ENCODE measurements at places on chromosomes 3 and 15.

DNA sequence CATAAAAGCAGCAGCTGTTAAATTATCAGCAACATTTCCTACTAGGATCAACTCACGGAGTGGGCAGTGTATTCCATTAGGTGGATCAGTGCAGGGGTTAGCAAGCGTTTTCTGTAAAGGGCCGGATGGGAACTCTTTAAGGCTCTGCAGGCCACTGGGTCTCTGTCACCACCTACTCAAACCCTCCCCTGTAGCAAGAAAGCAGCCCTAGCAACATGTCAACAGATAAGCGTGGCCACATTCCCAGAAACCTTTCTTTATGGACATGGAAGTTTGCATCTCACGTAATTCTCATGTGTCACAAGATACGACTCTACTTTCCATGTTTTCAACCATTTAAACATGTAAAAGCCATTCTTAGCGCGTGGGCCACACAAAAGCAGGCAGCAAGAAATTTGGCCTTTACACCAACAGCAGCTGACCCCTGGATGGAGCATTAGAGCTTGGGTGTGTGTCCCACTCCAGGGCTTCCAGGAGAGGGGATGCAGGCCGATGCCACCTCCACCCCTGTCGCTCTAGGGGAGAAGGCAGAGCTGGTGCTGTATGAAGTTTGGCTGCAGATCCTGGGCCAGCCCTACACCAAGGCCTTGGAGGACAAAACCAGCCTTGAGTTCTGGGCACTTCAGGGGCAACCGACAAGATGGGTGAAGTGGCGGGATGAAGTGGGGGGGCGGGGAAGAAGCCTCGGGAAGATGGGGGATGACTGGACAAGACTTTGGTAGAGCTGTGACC, 48.2 kb upstream of the CSPG4 start:
- no peak for DNase-seq

GRCh38 chr3:186682812-186683211, 17.0 kb downstream of the HRG start:
- no peak for DNase-seq

DNA sequence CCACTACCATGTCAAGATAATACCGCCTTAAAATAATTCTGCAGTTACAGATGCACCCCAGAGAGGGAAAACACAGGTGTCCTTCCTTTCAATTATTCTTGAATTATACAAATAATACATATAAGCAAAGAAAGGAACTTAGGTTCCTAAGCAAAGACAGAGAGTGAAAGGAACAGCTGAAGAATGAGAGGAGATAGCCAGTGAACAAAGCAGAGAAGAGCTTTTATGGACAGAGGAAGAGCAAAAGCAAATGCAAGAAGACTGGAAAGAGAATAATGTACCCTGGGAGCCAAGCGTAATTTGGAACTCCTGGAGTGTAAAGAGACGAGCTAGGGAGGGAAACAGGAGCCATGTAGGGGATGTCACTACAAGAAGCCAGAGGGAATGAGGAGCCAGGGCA, 21.7 kb downstream of the GPR176 start:
- DNase-seq = no peak

DNA sequence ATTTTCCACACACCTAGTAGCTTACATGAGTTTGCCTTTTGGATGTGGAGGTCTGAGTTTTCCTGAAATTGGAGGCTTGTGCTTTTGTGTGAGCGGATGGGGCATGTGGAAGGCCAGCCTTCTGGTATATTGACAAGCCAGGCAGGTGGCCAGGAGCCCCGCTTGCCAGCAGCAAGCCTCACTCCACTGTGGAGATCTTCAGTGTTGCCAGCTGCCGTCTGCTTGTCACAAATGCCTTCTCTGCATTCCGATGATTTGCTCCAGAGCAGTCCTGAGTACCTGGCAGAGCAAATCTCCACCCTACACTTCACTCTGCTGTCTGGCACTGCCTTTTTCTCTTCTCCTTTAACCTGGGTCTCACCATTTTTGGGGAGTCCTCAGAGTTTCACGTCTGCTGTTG, 29.1 kb upstream of the CHST2 start:
- DNase-seq = no peak

- no peak for DNase-seq
Measured at GRCh38 chr3:59563072-59563605, 513.3 kb upstream of the CFAP20DC start.

DNA sequence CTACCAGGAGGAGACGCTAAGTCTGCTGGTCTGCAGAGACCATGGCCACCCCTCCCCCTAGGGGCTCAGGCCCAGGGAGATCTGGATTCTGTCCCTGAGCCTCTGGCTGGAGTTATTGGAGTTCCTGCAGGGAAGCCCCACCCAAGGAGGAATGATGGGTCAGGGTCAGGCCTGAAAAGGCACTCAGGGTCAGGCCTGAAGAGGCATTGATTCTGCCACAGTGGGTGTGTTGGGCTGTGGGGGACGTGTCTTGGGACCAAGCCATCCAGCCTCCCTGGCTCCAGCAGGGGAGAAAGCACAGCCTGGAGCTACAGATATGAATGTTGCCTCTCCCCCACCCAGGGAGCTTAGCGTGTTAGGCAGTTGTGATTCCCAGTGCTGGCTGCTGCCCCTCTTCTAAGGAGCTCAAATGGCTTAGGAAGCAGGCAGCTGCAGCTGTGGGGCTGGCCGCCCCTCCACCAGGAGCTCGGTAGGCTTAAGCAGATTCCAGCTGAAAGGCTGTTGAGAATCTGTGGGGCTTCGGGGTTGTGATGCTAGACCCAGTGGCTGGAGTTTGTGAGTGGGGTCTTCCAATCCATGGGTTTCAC, 176.7 kb downstream of the CHL1 start:
- no peak for DNase-seq

GRCh38 chr15:41256577-41257038, 25.5 kb downstream of the CHP1 start:
- DNase-seq = no peak

GRCh38 chr3:171129827-171130226, 103.3 kb upstream of the SLC2A2 start:
- no peak for DNase-seq

GRCh38 chr15:99305761-99306505, 54.7 kb downstream of the LRRC28 start:
- no peak for DNase-seq

- no peak for DNase-seq
Measured at GRCh38 chr3:59161048-59161447, 111.2 kb upstream of the CFAP20DC start.

DNA sequence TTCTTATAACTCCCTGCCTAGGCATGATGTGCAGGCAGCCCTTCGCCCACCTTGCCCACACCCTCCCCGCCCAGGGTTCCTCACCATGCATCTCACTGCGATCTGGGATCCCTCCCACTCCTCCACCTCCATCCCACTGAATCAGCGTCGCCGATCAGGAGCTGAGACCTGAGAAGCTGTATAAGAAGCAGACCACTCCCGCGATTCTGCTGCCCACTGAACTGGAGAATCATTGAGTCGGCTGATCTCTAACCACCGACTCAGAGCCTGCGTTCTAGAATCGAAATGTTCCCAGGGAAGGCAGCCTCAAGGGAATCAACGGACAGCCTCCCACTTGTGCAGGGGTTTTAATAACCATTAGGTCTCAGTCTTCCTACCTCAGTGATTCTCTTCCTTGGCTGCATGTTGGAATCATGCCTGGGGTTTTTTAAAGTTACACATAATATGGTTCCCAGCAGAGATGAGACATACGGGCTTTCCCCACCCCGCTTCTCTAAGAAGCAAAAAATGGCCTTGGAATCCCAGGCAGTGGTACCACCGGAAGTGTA, 60.2 kb downstream of the TMEM44 start:
- DNase-seq = no peak

- no peak for DNase-seq
Measured at GRCh38 chr3:129608087-129608935, 1.8 kb upstream of the PLXND1 start.

GRCh38 chr3:150256318-150256717, 151.8 kb upstream of the TSC22D2 start:
- DNase-seq = no peak

DNA sequence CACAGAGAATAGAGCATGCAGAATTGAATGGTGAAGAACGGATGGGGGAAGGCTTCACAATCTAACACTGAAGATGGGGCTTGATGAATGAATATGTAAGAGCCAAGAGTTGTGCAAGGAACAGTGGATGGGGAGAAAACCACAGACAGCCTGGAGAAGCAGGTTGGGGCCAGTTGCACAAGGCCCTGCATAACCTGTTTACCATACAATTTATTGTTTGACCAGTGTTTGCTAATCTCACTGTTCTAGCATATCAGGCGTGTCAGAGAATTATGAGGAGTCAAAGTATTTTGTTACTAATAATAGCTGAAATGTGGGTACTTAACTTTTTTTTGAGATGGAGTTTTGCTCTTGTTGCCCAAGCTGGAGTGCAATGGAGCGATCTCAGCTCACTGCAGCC, 36.4 kb downstream of the LINS1 start:
- no peak for DNase-seq

GRCh38 chr3:185549122-185549521, 3.3 kb downstream of the LIPH start:
- DNase-seq = no peak

- DNase-seq = no peak
Measured at GRCh38 chr3:72177075-72178050, 392.4 kb upstream of the PROK2 start.

DNA sequence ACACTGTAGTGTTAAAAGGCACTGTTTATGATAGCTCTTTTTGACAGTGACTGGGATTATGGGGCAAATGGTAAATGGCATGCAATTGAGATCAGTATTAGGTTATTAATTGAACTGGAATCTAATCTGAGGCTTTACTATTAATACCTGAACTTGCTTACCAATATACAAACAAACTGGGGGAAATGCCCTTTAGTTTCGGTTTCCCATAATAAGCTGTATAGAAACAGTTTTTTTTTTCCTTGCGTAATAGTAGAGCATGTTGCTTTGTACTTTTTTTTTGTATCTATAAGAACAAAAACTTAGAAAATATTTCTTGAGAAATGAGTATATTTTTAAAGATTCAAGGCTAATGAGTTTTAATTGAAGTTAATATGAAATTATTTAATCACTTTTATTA, 95.0 kb downstream of the FNDC3B start:
- DNase-seq = no peak

GRCh38 chr3:179942553-179943075, 94.1 kb downstream of the PEX5L start:
- no peak for DNase-seq

- DNase-seq = no peak
Measured at GRCh38 chr15:42461261-42461660, 29.7 kb downstream of the ZNF106 start.

DNA sequence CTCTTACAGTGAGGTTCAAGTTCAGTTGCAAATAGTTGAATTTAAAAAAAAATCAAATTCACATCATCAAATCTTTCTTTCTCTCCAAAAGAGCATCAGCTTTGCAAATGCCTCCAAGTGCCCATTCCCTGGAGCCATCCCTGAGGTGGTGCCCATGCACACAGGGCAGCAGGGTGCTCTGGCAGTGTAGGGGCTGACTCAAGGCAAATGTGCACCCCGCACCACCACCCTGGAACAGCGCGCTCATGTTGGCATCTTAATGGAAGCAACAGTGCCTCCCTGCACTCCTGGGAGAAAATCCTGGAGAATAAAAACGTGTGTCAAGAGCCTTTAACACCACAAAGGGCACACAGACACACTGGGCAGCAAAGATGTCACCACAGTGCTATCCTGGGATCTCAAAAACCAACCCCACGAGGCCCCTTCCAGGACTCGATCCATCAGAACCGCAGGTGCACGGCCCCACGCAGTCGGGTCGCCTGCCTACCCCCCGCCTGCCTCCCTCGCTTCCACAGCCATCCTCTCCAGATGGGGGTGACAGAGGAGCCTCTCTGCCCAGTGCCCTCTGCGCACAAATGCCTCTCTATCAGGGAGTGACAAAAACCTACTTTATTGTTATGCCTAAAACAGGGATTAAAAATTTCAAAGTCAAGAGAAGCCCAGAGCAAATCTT, 50.8 kb downstream of the NIPA2 start:
- DNase-seq = no peak

DNA sequence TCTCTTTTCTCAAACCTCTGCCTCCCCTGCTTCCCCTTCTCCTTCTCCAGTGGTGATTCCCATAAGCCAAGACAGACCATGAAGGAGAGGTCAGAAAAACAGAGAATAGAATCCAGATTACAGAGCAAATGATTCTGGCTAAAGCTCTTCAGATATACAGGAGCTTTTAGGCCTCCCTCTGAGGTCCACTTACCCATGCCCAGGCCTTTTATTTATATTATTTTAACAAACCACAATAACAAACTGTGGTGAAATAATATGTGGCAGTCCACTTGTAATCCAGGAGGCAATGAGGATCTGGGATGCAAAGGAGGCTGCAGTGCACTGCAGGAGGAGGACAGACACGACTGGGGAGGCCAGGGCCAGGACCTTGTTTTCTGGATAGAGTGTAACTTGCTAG, 104.1 kb downstream of the STAC start:
- DNase-seq = no peak

- no peak for DNase-seq
Measured at GRCh38 chr15:39785841-39786240, 3.2 kb upstream of the FSIP1 start.

DNA sequence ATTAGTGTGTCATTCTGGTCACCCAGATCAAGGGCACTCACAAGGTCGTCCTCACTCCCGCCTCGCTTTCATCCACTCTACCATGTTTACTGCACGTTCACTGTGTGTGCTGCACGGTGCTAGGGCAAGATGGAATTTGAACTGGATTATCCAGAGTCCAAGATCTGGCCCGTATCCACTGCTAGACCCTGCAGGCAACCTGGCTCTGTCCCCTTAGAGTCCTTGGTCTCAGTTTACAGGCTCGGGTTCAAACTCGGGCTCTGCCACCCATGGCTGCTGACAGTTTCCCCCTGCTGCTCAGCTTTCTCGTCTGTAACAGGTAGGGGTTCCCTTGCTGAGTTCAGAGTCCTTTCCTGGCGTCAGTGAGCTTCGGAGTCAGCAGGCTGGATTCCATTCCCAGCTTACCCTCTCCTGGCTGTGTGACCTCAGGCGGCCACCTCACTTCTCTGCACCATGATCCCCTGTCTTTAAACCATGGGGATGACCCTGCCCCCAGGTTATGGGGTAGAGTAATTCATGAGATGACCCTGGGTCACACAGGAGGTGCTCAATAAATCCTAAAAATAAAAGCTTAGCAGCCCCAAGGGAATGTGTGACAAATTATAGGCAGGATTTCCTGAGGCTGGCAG, 79.6 kb upstream of the SLC6A6 start:
- no peak for DNase-seq

DNA sequence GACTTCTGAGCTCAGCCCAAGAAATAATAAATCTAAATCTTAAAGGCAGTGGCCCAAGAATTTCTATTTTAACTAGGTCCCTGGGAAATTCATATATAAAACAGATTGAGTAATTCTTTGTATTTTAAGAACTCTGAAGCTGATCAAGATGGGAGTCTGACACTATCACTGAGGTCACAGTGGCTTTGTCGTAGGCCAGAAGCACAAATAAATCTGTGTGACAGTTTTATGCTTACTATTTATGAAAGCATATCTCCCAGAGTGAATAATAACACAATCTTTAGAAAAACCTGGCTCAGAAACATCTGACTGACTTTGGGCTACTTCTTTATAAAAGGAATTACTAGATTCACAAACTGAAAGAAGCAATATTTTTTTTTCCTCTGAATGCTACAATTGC, 51.9 kb downstream of the SLITRK3 start:
- no peak for DNase-seq
